ENCODE measurements at places on chromosomes 5 and 9.
A peak's percentile ranks its signal among the peaks of the same experiment; 100 is the strongest.

DNA sequence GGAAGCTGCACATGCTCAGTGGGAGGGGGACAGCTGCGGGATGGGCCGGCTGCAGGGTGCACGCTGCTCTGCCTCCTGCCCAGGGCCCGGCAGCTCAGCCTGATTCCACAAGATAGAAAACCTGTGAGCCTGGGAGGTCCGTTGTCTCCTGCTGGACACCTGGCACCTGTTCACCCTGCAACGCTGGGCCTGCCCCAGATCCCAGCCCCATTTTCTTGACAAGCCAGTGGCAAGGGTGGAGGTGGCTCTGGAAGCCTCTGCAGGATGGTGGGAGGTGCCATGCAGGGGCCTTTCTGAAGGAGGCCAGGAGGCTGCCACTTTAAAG, 68.1 kb upstream of the RNF130 start:
- no peak for DNase-seq

- no peak for DNase-seq
These were observed 2.9 kb downstream of the SMAD5 start for GRCh38 chr5:136135536-136135935.

GRCh38 chr5:141940695-141941271, 17.1 kb downstream of the DELE1 start:
- no peak for DNase-seq

- DNase-seq: no peak
These were observed 383.5 kb downstream of the GLIS3 start for GRCh38 chr9:3916411-3916810.

GRCh38 chr5:31449174-31449573, 82.7 kb downstream of the DROSHA start:
- DNase-seq: no peak

DNA sequence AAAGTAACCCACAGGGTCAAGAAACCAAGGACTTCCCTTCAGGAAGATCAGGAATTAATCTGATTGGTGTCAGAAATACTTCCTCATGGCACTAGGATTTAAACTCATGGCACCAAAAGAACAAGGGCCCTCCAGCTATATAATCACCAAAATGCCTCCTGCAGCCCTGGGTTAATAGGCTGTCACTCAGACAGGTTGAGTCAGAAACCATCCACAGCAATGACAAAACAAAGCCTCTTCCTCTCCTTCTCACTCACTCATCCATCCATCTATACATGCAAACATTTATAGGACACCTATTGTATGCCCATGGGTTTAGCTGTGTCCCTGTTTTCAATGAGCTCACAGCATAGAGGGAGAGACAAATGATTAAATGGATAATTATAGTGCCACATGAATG, 62.5 kb upstream of the SPOCK1 start:
- no peak for DNase-seq

DNA sequence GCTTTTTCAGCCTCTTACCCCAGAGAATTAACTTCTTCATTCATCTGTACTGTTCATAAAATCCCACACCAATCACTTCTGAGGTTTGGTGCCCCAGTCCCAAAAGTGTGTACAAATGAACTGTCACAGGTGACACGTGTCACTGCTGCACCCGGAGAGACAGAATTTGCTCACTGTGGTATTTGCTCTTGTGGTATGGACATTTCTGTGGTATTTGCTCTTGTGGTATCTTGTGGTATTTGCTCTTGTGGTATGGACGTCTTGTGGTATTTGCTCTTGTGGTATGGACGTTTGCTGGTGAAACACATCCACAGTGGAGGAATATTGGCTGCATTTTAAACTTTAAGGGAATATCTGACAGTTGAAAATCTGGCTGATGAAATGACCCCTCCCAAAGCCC, 214.9 kb upstream of the DAP start:
- DNase-seq: no peak

DNA sequence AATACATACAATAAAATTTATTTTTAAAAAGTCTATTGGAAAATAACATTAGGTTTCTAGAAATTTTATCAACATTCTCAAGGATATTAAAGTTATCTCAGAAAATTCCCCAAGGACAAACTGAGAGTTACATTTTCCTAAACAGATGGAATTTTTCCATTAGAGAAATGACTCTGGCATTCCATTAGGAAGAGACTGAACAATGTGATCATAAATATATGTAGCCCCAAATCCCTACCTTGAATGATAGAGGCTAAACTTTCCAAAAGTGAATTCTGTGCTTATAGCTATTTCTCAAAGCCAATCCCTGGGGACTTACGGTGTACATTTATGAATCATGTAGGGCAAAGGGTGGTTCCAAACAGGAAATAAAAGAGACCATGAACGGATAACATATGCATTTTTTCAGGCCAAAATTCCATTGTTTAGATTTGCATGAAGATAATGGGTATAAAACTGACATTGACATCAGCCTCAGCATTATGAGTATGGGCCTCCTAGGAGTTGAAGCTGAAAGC, 1181.0 kb upstream of the DMAC1 start:
- no peak for DNase-seq

DNA sequence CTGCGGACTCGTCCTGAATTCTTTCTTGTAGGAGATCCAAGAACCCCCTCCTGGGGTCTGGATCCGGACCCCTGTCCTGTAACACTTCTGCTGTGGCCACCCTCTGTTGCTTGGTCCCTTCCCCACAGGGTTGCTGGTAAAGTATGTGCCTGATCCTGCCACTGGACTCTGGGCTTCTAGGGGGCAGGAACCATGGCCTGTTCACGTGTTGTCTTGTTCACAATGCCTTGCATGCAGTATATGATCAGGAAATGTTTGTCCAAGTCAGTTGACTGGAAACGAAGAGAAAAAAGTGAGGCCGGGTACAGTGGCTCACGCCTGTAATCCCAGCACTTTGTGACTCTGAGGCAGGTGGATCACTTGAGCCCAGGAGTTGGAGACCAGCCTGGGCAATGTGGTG, 139.3 kb upstream of the ALDH1B1 start:
- no peak for DNase-seq

DNA sequence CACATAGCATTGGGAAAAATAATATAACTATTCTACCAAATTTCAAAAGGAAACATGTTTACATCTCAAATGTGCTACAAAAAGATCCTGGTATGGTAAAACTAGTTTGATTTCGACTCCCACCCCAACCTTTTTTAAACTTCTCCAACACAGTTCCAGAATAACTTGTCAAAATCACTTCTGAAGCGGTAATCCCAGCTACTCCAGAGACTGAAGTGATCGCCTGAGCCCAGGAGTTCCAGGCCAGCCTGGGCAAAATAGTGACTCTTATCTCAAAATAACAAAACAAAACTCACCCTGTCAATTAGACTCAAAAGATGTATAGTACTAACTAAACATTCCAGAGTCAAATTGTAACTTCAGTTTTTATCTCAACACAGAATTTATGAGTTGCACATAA, 71.3 kb upstream of the RNF38 start:
- DNase-seq: no peak

- peak; percentile 95 for DNase-seq
These were observed at the start of gene NELFB for GRCh38 chr9:137254624-137255447. TSS of gene NELFB (plus strand) at chr9:137255327.

DNA sequence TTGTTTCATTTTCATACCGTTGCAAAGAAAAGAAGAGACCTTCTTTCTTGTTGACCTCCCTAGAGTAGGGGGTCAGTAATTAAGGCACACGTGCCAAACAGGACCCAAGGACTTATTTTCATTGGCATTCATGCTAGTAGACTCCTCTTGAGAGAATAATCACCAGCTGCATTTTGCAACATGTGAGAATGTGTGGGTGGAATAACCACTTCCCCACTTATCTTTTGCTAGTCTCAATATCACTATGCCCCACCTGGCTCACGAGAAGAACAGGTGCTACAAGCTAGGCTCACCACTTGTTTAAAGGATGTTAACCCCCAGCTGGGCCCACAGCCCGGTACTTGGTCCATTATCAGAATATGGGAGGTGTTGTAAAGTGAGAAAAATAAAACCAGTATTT, 460.7 kb upstream of the MEF2C start:
- DNase-seq: no peak

GRCh38 chr5:140391732-140392131, 9.9 kb upstream of the ANKHD1 start:
- no peak for DNase-seq

GRCh38 chr5:95134326-95134725, 150.6 kb downstream of the MCTP1 start:
- DNase-seq: no peak

DNA sequence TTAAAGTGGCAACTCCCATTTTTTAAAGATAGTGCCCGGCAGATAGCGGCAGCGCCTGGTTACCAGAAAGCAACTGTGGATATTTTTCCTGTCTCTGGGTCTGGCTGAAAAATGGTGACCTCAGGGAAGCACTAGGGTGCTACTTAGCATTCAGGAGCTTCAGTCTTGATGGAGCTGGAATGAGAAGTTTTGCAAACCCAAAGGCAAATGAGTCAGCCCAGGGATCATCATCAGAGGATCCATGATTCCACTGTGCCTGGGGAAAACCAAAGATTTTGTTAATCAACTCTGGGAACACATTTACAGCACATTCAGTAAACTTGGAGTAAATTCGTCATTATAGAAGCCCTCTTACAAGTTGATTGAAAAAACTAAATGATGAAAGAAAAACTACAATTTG, 26.7 kb downstream of the F2R start:
- no peak for DNase-seq

GRCh38 chr5:179820483-179821297, at the start of gene SQSTM1:
TSS of gene SQSTM1 (plus strand) at chr5:179820905. CDS start at chr5:179820937, 32 bp downstream.
- DNase-seq: peak; percentile 86

DNA sequence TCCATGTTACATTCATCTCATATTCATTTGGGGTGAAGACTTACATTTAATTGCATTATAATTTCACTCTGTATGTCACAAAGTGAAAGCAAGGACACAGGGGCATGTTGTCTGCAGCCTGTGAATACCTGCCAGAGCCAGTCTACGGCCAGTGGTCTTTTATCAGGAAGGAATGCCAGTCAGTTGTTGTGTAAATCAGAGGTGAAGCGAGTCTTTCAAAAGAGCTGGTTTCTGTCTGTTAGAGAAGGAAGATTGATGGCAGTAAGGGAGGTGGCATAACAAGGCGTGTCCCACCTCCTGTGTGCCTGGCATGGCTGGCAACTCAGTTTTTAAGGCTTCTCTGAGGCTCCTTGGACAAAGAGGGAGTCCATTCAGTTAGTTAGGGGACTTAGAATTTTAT, 18.1 kb upstream of the SYK start:
- DNase-seq: no peak

- DNase-seq: no peak
These were observed 331.3 kb upstream of the SEMA6A start for GRCh38 chr5:116905885-116906284.

- DNase-seq: no peak
These were observed 73.2 kb downstream of the ELAVL2 start for GRCh38 chr9:23752859-23753258.

GRCh38 chr5:147245381-147246165, 10.7 kb downstream of the STK32A start:
- no peak for DNase-seq

GRCh38 chr9:118595719-118596305, 773.4 kb downstream of the BRINP1 start:
- DNase-seq: no peak

GRCh38 chr9:87622923-87623322, 103.0 kb upstream of the CTSL start:
- DNase-seq: no peak

DNA sequence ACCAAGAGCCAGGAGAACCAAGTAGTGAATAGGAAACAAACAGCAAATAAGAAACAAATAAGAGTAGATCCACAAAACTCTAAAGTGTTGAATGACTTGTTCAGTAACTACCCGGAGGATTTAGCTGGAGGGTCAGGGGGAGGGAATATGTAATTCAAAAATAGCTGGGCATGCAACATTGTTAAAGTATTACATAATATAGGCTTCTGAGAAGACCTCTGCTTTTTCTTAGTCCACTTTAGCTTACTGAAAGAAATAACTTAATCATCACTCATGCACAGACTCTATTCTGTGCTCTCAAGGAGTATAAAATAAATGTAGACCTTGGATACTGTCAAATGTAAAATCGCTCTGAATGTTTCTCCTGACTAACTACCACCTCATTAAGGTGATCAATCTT, 183.2 kb upstream of the POU5F2 start:
- DNase-seq: no peak

- DNase-seq: no peak
These were observed 211.4 kb upstream of the FTMT start for GRCh38 chr5:121640298-121640697.

DNA sequence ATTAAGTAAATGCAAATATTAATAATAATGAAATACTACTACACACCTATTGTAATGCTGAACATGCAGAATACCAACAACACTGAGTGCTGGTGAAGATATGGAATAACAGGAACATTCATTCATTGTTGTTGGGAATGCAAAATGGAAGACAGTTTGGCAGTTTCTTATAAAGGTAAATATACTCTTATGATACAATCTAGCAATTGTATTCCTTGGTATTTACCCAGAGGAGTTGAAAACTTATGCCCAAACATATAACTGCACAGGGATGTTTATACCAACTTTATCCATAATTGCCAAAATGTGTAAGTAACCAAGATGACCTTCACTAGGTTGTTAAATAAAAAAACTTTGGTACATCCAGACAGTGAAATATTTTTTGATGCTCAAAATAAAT, 636.8 kb downstream of the PRR16 start:
- no peak for DNase-seq

GRCh38 chr5:89204756-89205155, 321.8 kb upstream of the MEF2C start:
- no peak for DNase-seq

DNA sequence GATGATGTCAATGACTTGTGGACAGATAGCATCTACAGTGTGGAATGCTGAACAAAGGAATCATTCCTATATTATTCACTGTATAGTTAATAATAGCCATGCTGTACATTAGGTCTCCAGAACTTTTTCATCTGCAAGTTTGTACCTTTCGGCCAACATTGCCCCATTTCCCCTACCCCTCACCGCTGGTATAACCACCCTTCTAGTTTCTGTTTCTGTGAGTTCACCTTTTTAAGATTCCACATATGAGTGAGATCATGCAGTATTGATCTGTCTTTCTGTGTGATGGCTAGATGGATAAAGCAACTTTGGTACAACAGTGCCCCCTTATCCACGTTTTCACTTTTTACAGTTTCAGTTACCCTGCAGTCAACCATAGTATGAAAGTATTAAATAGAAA, 18.8 kb upstream of the ALDH1B1 start:
- no peak for DNase-seq

DNA sequence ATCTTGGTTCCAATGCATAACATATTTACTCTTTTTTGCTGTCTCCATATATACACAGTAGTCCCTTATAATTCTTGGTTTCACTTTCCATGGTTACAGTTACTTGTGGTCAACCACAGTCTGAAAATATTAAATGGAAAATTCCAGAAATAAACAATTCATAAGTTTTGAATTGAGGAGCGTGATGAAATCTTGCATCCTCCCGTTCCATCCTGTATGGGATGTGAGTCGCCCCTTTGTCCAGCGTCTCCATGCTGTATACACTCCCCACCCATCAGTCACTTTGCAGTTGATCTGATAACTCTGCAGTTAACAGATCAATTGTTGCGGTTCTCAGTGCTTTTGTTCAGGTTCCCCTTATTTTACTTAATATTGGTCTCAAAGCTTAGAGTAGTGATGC, 11.5 kb upstream of the FAF2 start:
- peak; percentile 13 for DNase-seq

GRCh38 chr9:3873818-3874217, 348.0 kb upstream of the RFX3 start:
- no peak for DNase-seq

Data from CD4-positive, alpha-beta T cell treated with Interleukin-21 for 1 hour (primary cell).